ENCODE measurements at places on chromosomes 5 and 9.
A peak's percentile ranks its signal among the peaks of the same experiment; 100 is the strongest.

DNA sequence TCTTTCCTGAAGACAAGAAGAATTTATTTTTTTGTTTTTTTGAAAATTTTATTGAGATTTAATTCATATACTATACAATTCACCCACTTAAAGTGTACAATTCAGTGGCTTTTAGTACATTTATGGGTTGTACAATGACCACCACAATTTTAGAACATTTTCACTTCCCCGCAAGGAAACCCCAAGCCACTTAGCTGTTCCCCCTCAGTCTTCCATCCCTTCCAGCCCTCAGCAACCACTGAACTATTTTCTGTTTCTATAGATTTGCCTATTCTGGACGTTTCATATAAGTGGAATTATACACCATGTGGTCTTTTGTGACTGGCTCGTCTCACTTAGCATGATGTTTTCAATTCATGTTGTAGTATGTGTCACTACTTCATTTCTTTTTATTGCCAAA is 28.0 kb downstream of the DNAI1 start:
- DNase-seq: no peak

GRCh38 chr5:6728011-6728794 is 15.0 kb downstream of the TENT4A start:
- DNase-seq: no peak

- DNase-seq: peak; percentile 36
Measured at GRCh38 chr5:120454094-120454798, 9.9 kb upstream of the PRR16 start.

- no peak for DNase-seq
Measured at GRCh38 chr5:176362233-176362490, 598 bp upstream of the KIAA1191 start.

- DNase-seq: no peak
Measured at GRCh38 chr5:42321785-42322184, 101.5 kb upstream of the GHR start.

DNA sequence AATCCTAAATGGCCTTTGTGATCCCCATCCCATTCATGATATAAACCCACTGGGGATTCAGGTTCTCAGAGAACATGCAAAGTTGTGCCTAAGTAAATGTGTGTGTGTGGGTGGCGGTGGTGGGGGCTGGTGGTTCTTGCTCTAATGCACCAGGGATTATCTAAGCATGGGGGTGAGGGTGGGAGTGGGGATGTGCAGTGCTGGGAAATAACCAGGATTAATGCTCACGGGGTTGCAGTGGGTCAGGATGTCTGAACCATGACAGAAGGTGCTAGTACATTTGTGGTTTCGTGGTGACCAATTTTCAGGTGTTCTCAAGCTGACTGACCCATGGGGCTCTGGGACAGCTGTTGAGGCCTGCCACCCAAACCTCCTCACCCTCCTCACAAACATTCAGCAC is 101.0 kb downstream of the ZNF608 start:
- DNase-seq: no peak

DNA sequence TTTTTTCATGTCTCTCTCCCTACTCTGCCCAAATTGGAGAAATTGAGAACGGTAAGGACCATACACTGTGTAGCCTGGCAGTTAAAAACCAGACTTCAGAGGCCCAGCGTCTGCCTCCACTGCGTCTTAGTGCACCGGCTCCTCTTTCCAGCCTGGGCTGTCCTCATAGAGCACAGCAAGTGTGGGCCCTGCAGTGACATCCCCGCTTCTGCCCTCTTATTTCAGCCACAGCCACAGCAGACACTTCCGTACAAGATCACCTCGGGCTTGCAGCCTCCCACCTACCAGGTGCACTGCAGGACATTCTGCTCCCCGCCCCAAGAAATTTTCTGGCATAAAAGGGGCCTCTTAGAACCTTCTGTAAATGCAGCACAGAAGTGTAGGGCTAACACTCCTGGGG is 21.4 kb upstream of the SMIM23 start:
- DNase-seq: no peak

DNA sequence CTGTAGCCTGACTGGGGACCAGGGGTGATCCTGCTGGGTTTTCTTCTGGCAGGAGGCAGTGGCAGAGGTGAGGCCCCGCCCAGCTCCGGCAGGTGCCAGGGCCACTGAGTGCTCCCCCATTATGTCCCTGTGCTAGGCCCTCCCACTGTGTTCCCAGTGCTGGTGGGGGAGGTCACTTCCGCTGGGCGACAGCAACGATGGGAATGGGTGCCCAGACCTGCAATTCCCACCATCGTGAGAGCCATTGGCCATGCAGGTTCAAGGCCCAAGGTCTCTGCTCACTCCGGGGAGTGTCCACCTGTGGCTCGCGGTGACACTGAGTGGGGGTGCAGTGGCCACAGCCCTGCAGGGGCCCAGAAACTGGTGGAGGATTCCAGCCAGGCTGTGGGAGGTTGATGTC is 98.6 kb downstream of the RXRA start:
- DNase-seq: no peak

GRCh38 chr5:125778791-125779190 is 644.4 kb upstream of the GRAMD2B start:
- no peak for DNase-seq

- DNase-seq: no peak
Measured at GRCh38 chr9:138042640-138043039, 165.1 kb downstream of the CACNA1B start.

DNA sequence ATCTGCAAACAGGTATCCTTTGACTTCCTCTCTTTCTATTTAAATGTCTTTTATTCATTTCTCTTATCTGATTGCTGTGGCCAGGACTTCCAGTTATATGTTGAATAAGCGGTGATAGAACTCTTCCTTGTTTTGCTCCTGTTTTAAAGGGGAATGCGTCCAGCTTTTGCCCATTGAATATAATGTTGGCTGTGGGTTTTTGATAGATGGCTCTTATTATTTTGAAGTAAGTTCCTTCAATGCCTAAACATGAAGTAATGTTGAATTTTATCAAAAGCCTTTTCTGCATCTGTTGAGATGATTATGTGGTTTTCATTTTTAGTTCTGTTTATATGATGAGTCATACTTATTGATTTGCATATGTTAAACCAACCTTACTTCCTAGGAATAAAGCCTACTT is 300.5 kb upstream of the CTNND2 start:
- no peak for DNase-seq

- no peak for DNase-seq
Measured at GRCh38 chr5:61394793-61395192, 62.7 kb downstream of the ZSWIM6 start.

- no peak for DNase-seq
Measured at GRCh38 chr5:150485693-150486401, 22.1 kb upstream of the NDST1 start.

GRCh38 chr5:54492178-54492577 is 25.4 kb upstream of the SNX18 start:
- no peak for DNase-seq

- DNase-seq: no peak
Measured at GRCh38 chr5:14880688-14881087, 9.1 kb upstream of the ANKH start.

DNA sequence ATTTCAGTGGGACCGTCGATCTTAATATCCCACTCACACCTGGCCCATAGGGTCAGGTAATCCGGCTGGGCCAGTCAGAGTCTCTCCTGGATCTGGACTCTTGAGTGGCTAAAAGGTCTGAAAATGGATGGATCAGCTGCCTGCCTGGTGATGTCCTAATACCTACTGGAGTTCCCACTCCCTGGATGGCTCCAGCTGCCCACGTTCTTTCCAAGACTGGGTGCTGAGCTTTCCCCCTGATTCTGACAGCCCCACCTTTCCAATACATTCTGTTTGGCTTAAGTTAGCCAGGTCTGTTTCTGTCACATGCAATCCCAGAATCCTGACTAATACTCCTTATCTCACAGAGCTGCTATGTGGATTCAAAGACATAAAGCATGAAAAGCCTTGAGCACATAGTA is 10.2 kb downstream of the SH3PXD2B start:
- DNase-seq: no peak

GRCh38 chr9:91047529-91047928 is 245.9 kb downstream of the SYK start:
- DNase-seq: no peak

- DNase-seq: no peak
Measured at GRCh38 chr5:137442660-137443059, 56.5 kb downstream of the SPOCK1 start.

DNA sequence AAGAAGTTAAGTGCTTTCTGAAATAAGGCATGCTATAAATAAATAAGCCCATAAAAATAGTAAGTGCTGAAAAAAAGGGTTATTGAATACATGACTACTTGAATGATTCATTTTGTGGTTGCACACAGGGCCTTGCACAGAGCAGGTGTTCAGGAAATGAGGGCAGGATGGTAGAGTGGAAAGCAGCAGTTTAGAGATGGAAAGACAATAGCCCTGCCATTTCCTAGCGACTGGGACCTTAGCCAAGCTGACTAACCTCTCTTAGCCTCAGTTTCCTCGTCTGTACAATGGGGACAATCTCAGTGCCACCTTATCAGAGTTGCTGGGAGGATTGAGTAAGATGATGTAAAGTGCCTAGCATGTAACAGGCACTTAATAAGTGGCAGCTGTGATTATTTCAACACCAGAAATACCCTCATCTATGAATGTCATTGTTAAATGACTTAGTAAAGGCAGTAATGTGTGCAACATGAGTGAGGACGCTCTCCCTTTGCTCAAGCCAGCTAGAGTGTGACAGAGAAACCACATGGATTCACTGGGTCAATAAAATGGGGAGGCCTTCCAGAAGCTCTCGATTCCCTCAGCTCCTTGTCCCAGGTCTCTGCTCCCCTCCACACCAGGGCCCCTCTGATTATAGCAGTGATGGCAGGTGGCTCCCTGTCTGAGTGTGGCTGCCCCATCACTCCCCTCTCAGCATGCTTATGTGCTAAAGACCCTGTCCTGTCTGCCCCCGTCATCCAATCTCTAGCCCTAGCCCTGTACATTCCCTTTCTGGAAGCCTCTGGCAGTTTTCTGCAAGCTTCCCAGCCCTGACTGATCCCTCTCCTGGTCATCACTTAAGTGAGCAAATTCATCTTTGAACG is 16.0 kb upstream of the PHF19 start:
- DNase-seq: peak; percentile 56

- no peak for DNase-seq
Measured at GRCh38 chr9:27528886-27529315, 713 bp downstream of the MOB3B start.

DNA sequence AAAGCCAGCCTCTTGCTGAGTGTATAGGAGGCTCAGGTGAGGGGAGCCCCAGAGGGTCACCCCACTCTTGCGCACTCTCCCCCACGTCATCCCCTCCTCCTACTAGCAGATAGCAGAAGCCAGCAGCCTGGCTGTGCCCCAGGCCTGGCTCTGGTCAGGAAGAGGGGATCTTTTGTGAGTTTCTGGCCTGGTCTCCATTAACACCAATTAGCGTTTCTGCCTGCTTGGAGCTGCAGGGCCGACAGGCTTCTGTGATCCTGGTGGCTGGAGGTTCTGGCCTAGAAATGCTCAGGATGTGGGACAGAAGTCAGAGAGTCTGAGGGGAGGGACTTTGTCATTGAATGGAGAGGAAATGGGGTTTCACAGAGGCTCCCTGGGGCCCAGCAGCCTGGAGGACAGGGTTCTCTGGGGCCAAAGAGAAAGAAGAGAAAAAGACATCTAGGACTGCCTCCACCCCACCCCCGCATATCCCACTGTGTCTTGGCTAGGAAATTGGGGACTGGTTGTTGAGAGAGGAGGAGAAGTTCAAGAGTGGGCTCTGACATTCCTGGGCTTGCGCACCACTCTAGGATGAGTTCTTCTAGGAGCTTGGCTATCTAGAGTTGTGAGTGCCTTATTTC is 47.5 kb upstream of the ARAP3 start:
- no peak for DNase-seq

- DNase-seq: no peak
Measured at GRCh38 chr5:53373451-53374158, 106.8 kb upstream of the FST start.

DNA sequence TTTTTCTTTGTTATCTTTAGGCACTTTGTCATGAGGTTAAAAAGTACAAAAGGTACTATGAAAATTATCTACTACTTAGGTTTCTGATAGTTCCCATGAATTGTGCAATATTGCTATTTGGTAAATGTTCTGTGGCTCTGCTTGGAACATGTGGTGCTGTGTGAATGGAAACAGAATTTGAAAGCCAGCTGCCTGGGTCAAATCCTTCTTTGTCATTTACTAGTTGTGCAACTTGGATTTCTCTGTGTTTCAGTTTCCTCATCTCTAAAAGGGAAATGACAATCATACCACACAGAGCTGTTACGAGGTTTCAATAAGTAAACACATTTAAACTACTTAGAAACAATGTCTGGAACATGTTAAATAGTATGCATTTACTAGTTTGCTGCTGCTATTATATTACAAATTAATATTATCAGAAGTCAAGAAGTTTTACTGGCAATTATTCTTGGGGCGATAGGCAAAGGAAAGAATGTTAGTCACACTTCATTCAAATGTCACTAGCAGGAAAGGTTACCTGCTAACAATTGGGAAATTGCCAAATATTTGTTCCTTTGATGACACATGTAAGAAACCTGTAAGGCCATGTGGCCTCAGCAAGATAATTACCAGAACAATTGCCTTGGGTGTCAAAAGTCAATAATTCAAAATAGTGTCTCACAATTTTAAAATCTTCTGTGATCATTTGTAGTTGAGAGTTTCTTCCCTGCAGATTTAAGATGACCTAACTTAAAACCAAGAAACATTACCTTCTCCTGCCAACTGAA is 184.8 kb downstream of the KIAA0825 start:
- DNase-seq: peak; percentile 5

- no peak for DNase-seq
Measured at GRCh38 chr5:104361932-104362331, 799.3 kb upstream of the NUDT12 start.

DNA sequence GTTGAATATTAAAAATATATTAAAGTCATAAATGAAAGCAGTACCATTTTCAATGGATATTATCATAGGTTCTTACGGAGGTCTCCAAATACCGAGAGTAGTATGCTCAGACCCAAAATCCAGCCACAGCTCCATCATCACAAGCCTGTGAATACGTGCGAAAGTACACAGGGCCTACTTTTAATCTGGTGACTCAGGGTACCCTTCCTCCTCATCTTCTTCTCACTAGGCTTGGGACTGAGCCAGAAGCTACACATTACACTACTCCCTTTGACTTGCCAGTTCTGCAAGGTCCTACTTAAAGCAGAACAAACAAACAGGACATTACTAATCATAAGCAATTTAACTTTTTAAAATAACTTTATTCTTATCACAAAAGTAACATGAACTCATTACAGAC is 7.6 kb upstream of the RIC1 start:
- DNase-seq: no peak

DNA sequence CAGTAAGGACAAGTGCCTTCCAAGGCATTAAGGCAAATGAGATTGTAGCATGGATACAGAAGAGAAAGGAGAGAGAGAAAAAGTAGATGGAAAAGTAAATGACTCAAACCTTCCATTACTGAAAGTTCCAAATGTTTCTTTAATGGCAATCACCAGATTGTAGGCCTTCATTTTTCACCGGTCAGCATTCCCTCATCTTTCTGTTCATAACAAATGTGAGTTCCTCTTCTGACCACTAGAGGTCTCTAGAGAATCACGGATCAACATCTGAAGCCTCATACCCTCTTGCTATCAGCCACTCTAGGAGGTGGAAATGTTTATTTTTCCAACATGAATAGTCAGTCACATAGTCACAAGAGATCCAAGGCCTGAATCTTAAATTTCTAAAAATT is 73.6 kb upstream of the RPS23 start:
- DNase-seq: peak; percentile 69

GRCh38 chr5:139524446-139524845 is 36.7 kb upstream of the UBE2D2 start:
- no peak for DNase-seq

Measured in kidney glomerular epithelial cell (primary cell).